Fibroblast of lung (primary cell): ENCODE measurements at places on chromosomes 3 and 15. TPM values are rescaled to one million over a fixed set of nuclear protein-coding genes. Genes with fewer than 3 reads are reported as not detected.

The FBXO40 gene
- not detected in 2 replicates for total RNA-seq

The NR1I2 gene
- under 0.01 TPM in 1 of 2 replicates, not detected in the other for total RNA-seq

The IMPG2 gene
- total RNA-seq: 0.33 and 0.51 TPM in 2 replicates

The GOLGA8J gene
- under 0.01 TPM in 1 of 2 replicates, not detected in the other for total RNA-seq

The SENP8 gene
- 2.6 and 3.0 TPM in 2 replicates for total RNA-seq

The C2CD4A gene
- not detected in 2 replicates for total RNA-seq

The ENTPD3 gene
- total RNA-seq: under 0.01 TPM in 1 of 2 replicates, not detected in the other

The EPB42 gene
- total RNA-seq: not detected in 2 replicates

The IGSF10 gene
- total RNA-seq: 45.9 and 55.0 TPM in 2 replicates

The SH2D7 gene
- total RNA-seq: not detected in 2 replicates

The PLCH1 gene
- under 0.01 TPM in 2 replicates for total RNA-seq

The CLDN11 gene
- total RNA-seq: 107 and 131 TPM in 2 replicates

The FBXW12 gene
- total RNA-seq: not detected in 2 replicates

The VEPH1 gene
- total RNA-seq: 21.1 and 34.7 TPM in 2 replicates

The ADAMTSL3 gene
- total RNA-seq: 0.17 and 0.26 TPM in 2 replicates

The ALDH1A3 gene
- 32.5 and 73.7 TPM in 2 replicates for total RNA-seq

The ACTC1 gene
- 0.33 TPM in 1 of 2 replicates, not detected in the other for total RNA-seq

The TMEM212 gene
- total RNA-seq: not detected in 2 replicates

The RBP2 gene
- not detected in 2 replicates for total RNA-seq

The GOLGA6L7 gene
- not detected in 2 replicates for total RNA-seq

The SRGAP3 gene
- 10.0 and 12.4 TPM in 2 replicates for total RNA-seq

The COMMD2 gene
- 28.0 and 28.6 TPM in 2 replicates for total RNA-seq

The CAPN3 gene
- total RNA-seq: 1.8 and 3.6 TPM in 2 replicates

The HMG20A gene
- total RNA-seq: 23.6 and 26.3 TPM in 2 replicates

The ZKSCAN7 gene
- total RNA-seq: 8.5 and 13.2 TPM in 2 replicates

The SNTN gene
- total RNA-seq: not detected in 2 replicates

The PPP2R3A gene
- total RNA-seq: 10.5 and 17.5 TPM in 2 replicates

The KATNBL1 gene
- total RNA-seq: 35.0 and 39.8 TPM in 2 replicates

The GHSR gene
- total RNA-seq: not detected in 2 replicates

The NR2E3 gene
- 0.77 and 1.3 TPM in 2 replicates for total RNA-seq

The SLC12A8 gene
- 9.8 and 19.5 TPM in 2 replicates for total RNA-seq

The PIERCE2 gene
- total RNA-seq: 2.3 and 3.1 TPM in 2 replicates

The SAXO2 gene
- total RNA-seq: 0.66 and 1.8 TPM in 2 replicates

The NRROS gene
- total RNA-seq: under 0.01 and 0.33 TPM in 2 replicates

The APOD gene
- total RNA-seq: 2.1 and 3.6 TPM in 2 replicates

The ZNF619 gene
- total RNA-seq: 8.7 and 9.6 TPM in 2 replicates

The C3orf85 gene
- total RNA-seq: not detected in 2 replicates

The ST8SIA2 gene
- under 0.01 TPM in 1 of 2 replicates, not detected in the other for total RNA-seq

The GNAT1 gene
- total RNA-seq: not detected in 2 replicates

The SEC22A gene
- total RNA-seq: 39.3 and 45.4 TPM in 2 replicates

The LRIG1 gene
- total RNA-seq: 82.4 and 104 TPM in 2 replicates

The CPNE9 gene
- under 0.01 TPM in 1 of 2 replicates, not detected in the other for total RNA-seq

The C15orf62 gene
- total RNA-seq: under 0.01 and 0.17 TPM in 2 replicates

The IQCF2 gene
- total RNA-seq: not detected in 2 replicates

The PP2D1 gene
- total RNA-seq: not detected in 2 replicates

The ASB14 gene
- not detected in 2 replicates for total RNA-seq

The TIGIT gene
- not detected in 2 replicates for total RNA-seq
